ENCODE measurements at places on chromosomes 1 and 21.

GRCh38 chr1:198185759-198186158 lies 29.0 kb downstream of the NEK7 start:
- no peak for DNase-seq

DNA sequence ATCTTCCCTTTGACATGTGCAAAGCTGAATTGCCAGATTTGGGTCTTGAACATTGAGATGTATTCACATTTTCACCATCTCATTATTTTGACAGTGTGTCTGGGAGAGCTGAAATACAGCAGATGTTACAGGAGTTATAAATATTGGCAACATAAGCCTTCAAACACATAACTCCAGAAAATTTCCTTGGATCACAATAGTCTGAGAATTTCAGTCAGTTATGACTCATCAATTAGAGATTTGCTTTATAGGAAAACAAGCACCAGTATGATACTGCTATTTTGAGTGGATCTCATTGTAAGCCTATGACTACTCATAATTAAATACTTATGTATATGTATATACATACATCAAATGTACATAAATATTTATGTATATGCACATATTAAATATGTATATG lies 1171.8 kb downstream of the AMY1C start:
- no peak for DNase-seq

DNA sequence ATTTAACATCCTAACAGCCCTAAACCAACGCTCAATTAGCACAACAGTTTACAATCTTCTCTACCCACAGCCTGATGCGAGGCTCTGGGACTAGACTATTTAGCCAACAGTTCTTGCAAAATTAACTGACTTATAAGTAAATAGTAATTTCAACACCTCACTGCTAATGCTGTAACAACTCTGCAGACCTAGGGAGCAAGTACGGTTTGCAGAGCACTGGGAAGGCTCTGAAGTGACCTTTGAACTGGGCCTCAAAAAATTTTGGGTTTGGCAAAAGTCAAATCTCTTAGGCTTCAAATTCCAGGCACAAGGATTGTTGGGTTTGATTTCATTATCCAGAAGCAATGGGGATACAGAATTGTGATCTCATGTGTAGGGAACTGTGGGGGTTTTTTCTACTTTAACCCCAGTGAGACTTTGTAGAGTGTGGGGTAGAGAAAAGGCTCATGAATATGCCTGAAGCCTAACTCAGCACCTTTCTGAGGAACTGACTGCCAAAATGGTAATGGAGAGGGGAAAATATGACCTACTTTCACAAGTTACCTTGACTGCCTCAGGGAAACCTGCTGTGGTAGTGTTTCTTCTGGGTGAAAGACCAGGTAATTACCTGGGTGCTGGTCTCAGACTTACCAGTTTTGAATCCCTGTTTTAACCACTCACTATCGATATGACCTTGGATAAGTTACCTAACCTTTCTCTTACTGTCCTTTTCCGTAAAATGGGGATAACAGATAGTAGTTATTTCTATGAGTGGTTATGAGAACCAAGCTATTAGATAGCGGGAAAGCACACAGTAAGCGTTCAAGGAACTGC lies 889 bp upstream of the TXLNA start:
- no peak for DNase-seq

DNA sequence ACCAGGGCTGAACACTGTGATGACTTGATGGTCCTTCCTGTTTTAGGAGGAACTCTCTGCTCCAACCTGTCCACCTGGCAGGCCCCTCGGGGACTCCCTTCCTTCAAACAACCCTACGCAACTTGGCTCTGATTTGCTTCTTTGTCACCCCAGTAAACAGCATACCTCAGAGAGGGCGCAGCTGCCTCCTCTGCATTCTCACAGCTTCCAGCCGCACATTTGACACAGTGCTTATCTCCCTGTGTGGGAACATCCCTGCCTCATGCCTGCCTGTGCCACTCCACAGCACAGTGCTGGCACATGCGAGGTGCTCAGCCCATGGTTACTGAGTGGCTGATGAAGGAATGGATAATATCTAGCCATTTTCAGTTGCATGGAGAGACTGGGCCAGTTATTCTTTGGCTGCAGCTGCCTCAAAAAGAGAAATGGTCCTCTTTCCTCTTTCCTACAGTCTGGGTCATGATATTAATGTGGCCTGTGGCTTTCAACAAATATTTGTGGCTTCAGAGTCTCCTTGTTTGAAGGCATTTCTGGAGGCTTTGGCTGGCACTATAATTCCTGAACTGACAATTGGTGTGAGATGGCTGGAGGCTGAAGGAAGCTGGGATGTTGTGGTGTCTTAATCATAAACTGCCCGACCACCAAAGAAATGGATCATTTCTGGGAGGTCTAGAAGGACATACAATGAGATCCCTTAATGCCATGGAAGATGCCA lies 77.9 kb downstream of the TENT5C start:
- DNase-seq: no peak

GRCh38 chr1:116819081-116819480 lies 64.9 kb downstream of the CD2 start:
- no peak for DNase-seq

Data from effector CD4-positive, alpha-beta T cell (primary cell).